ENCODE measurements at places on chromosomes 6 and 20.

- DNase-seq, result no peak
These were observed 156.8 kb upstream of the GRIK2 start for GRCh38 chr6:101236709-101237108.

GRCh38 chr6:36977470-36977941, 8.5 kb downstream of the MTCH1 start:
- peak; percentile 56 for DNase-seq

DNA sequence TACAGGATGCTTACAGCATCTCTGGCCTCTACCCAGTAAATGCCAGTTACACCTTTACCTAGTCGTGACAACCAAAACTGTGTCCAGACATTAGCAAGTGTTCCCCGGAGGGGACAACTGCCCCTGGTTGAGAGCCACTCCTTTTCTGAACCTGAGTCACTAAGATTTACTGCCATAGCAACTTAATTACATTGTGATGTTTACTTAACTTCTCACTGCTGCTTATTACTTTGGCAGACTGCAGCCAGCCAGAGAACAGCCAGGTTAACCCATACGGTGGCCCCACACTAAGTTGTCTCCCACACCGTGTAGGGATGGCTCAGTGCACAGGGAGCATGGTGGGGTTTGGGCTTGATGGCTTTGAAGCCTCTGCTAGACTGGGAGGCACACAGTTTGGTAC, 204.7 kb upstream of the SULF2 start:
- DNase-seq, result no peak

- no peak for DNase-seq
These were observed 58.3 kb downstream of the HNF4A start for GRCh38 chr20:44413575-44414345.

DNA sequence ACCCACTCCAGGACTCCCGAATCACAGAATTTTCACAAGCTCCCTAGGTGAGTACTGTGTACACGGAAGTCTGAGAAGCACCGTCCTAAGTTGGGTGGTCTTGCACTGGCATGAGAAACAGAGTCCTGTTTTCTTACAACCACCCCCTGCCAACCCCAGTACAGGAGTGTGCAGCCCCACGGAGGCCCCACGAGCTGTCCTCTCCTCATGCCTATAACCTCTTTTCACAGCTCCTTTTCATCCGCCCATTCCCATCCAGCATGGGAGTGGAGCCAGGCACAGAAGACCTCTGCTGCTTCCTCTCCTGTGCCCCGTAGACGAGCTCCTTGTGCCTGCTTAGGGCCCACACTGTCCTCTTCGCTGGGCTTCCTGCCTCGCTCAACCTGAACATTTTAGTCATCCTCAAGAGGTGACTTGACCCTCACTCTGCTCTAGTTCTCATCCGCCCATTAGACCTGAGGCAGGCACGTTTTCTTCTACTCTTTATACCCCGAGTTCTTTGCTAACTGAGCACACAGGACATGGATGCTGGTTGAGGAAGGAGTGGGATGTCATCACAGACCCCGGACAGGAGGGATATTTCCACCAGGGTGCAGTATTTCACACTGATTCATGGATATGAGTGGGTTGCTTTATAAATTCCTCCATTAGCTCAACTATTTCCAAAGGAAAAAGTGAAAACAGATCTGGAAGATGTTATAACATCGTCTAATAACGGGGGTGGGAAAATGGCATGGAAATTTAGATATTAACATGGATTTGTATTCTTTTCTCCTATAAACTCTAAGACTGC, 160.5 kb downstream of the TTLL2 start:
- DNase-seq, result no peak

DNA sequence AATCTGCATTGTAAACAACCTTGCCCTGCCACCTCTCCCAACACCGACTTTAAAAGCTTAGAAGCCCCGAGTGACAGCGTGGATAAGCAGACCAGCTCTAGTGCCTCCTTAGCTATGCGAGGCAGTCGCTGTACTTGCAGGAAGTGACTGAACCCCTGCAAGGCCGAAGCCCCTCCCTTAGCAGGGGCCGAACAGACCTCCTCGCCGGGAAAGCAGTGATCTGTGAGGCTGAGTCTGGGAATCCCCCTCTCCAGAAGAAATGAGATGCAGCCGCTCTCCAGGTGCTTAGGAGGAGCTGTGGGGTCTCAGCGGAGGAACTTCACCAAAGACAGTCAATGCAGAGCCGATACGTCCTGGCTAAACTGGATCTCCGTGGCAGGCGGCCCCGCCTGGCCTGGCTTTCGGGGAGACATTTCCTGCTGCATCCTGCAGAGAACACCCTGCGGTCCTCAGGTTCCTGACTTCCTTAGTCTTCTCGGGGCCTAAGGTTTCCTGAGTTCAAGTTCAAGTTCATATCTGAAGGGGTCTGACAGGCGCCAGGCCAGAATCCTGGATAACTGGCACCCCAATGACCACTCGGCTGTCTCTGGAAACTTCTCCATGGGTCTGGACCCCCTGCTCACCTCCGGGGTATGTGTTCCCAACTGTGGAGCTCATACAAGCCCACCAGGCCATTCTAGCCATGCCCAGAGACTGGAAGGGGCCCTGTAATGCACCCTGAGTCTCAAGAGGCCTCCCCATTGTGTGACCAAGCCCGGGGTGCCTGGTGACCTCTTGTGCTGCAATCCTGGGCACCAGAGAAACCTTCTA, 20.4 kb upstream of the FRMD1 start:
- peak; percentile 7 for DNase-seq

- no peak for DNase-seq
These were observed 28.4 kb upstream of the THBS2 start for GRCh38 chr6:169282043-169282442.

GRCh38 chr6:18317850-18318249, 53.5 kb upstream of the DEK start:
- no peak for DNase-seq

DNA sequence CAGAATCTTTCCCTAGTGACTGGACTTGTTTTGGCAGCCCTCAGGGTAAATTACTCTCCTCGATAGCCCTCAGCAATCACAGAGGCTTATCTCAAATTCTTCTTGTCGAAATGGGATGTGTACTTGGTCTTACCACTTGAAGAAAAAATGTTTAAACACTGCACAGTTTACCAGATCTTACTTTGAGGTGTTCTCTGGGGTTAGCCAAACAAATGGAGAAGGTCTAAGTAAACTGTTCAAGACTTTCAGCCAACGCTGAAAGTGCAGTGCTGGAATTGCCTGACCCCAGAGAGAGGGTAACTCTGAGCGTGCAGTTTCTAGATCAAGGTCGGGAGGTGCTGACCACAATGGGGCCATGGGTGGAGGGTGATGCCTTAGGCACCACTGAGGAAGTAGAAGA, 39.2 kb downstream of the MYLIP start:
- peak; percentile 20 for DNase-seq

- DNase-seq, result no peak
These were observed 54.7 kb downstream of the KIF6 start for GRCh38 chr6:39670519-39670918.

DNA sequence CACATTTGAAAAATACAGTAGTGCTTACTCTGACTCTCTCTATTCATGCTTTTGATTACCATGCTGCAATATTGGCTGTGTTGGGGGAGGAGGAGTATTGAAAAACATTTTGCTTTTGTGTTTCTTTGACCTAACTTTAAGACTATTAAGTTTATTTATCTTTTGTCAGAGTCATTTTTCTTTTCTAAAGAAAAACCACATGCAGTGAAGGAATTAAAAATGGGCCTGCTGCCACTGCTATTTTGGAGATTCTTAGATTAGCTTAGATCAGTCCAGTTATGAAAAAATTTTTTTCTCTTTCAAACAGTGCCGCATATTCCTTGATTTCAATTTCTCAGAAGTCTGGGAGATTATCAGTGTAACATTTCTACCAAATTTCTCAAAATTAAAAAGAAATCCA, 36.1 kb downstream of the BCKDHB start:
- DNase-seq, result no peak

DNA sequence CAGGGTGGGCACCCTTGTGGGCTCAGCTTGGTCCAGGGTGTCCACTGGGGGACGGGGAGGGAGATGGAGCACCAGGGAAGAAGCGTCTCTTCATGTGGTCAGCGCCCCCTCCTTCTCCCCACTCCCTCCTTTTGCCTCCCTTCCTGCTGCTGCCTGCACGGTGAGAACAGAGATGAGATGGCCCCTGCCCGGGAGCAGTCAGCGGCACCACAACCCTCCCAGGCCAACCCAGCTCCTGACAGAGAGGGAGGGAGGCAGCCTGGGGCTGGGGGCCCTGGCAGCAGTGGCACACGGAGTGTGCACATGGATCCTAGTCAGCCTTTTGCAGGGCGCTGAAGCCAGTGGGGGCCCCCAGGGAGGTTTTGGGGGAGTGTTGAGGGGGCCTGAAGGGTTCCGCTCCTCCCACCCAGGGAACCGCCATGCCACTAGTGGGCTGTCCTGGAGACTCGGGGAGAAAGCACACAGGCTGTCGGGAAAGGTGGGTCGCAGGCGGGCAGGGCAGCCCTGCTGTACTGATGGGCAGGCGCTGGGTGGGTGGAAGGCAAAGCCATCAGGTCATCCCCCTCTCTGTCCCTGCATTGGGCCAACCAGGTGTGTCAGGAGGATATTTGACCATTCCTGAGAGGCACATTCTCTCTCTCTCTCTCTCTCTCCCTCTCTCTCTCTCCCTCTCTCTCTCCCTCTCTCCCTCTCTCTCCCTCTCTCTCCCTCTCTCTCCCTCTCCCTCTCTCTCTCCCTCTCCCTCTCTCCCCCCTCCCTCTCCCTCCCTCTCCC, 94.3 kb upstream of the BHLHE23 start:
- no peak for DNase-seq

- no peak for DNase-seq
These were observed 24.4 kb downstream of the CNR1 start for GRCh38 chr6:88141561-88142296.

- no peak for DNase-seq
These were observed 48.6 kb downstream of the CDH4 start for GRCh38 chr20:61300709-61301108.

- DNase-seq, result no peak
These were observed 68.1 kb upstream of the PMEPA1 start for GRCh38 chr20:57777911-57778310.

DNA sequence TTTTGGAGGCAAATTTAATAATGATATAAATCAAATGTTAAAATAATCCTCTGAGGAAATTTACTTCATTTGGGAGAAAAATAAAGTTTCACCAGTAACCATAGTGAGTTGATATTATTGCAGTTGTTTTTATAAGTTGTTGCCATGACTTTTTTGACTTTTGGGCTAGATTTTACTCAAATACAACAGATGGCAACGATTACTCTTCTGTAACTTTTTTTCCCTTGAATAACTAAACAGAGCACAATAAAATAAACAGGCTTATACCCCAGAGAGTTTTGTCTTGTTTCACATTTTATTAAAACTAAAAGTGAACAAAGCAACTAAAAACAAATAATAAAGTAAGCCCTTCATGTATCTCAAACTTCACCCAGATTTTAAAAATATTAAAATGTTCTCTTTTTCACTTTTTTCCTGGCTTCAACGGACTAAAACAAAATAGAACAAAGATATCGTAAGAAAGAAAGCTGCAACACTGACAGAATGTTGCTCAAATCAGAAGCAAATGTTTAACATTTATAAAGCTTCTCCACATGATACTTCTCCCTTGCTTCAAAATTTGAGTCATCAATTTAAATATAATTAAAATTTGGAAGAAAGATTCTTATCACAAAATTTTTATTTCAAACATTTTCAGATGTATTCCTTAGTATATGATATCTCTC, 42.5 kb upstream of the BMP5 start:
- DNase-seq, result no peak

DNA sequence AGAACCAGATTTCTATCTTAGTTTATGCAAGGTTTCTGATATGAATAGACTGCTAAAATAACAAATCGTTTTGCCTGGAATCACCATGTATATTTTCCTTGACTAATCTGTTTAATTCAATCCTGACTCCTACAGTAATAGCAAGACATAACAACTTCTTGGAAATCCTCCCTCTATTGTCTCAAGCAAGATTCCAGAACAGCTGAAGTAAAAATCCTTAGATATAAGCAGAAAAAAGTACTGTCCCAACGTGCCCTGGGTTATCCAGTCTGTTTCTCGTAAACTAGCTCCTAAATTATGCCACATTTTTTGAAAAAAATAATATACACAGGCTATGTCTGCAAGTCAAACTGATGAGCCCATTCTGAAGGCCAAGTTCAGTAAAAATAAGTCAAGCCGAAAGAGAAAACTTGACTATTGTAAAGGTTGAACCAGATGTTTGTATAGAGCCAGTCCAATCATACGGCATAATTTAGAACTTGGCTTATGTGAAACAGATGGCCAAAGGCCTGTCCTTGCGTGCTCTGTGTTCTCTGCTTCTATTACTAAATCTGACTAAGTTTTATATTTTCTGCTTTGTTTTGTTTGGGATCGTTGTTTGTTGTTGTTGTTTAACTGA, 341.6 kb upstream of the NRSN1 start:
- DNase-seq, result no peak

GRCh38 chr20:3786126-3786484, 435 bp downstream of the CENPB start:
- DNase-seq, result peak; percentile 74

GRCh38 chr6:89784838-89785237, 34.8 kb downstream of the MDN1 start:
- no peak for DNase-seq

DNA sequence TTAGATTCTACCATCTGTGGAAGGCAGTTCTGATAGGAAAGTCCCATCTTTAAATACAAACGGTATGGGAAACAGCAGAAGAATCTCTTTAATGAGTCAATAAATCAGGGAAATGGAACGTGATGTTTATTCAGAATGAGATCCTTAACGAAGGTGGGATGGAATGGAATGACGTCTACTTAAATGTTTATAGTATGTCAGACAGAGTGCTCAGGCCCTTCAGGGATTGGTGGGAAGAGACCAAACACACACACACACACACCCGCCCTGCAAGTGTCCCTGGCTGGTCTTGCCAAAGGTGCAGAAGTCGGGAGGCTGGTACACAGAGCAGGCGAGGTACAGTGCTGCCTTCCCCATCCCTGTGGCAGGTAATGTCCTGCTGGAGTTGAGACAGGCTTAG, 164.0 kb downstream of the FARS2 start:
- no peak for DNase-seq

GRCh38 chr6:139832493-139833305, 458.3 kb upstream of the CITED2 start:
- DNase-seq, result no peak

- no peak for DNase-seq
These were observed 118.3 kb upstream of the FBXL4 start for GRCh38 chr6:99066044-99066443.

- no peak for DNase-seq
These were observed 6.0 kb downstream of the TLDC2 start for GRCh38 chr20:36881888-36882287.

DNA sequence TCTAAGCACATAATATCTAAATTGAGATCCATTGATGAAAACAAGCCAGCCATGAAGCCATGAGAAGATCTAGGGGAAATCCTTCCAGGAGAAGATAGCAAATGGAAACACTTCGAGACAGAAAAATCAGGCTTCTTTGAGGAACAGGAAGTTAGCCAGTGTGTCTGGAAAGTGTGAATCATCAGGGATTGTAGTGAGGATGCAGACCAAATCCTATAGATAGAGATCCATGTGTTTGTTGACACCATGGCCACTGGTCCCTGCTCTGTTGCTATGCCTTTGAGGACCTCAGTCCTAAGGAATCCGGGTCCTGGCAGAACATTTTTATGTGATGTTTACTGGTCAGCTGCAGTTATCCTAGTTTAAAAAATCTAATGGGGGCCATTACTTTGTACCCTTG, 6.6 kb upstream of the ELOVL2 start:
- DNase-seq, result no peak

Measured in erythroblast (primary cell).